ENCODE measurements at places on chromosomes 4 and X.

- no peak for DNase-seq
Observed at GRCh38 chr4:769511-769910, 56.4 kb downstream of the CPLX1 start.

- no peak for DNase-seq
Observed at GRCh38 chr4:87510747-87511146, 18.4 kb downstream of the SPARCL1 start.

DNA sequence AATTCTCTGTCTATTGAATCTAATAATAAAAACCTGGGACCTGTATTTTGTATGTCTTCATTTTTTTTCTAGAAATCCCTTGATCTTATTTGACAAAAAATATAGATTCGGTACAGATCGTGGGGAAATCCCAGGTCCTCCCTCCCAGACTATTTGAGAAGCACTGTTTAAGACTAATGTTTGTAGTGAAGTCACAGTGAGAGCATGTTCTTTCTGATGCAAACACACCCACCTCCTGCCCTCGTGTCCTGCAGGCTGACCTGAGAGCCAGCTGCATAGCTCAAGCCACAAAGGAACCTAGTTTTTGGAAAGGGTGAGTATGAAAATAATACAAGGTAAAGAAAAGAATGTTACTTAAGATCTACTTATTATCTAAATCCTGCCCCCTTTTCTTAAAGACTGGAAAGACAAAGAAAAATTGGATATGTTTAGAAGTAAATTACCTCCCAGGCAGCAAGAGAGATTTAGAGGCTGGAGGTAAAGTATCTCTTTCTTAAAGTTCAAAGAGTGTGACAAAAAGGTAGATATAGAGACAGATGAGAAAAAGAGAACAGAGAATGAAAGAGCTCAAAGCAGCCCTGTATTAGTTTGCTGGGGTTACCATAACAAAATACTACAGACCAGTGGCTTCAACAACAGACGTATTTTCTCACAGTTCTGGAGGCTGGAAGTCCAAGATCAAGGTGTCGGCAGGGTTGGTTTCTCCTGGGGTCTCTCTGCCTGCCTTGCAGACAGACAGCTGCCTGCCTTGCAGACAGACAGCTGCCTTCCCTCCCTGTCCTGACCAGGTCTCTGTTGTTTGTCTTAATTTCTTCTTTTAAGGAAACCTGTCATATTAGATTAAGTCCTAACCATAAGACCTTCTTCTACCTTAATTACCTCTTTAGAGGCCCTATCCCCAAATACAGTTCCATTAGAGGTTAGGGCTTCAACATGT is 20.4 kb upstream of the DCTD start:
- DNase-seq: no peak

GRCh38 chr4:25861951-25862410 is 807 bp downstream of the SEL1L3 start:
- no peak for DNase-seq

GRCh38 chr4:165966833-165967232 is 93.8 kb downstream of the TLL1 start:
- DNase-seq: no peak

DNA sequence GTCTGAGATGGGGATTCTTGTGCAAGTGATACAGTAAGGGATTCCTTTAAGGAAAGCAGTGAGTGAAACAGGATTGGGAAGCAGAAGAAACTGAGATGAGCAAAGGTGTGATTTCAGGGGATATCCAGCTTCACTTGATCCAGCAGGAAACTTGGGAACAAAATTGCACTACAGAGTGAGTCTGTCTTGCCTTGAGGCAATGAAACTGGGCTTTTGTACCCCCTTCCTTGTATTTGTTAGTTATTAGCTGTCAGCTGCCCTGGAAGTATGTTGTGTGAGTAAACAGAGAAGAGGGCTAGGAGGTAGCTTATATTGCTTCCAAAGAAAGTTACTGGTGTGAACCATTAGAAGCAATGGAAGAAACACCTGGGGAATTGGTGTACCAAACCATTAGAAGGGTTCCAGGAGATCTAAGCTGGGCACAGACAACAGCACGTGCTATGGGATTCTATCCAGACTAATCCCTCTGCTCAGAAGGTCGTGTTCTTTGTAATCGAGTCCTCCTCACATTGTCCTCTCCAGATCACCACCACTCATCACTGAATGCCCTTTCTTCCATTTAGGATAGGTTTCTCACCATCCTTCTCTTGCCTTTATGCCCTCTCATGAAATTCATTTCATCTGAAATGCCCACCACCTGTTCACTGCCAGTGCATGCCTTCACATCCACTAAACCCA is 76.0 kb downstream of the PDLIM5 start:
- DNase-seq: no peak

- DNase-seq: no peak
Observed at GRCh38 chr4:85883180-85883579, 408.2 kb downstream of the ARHGAP24 start.

DNA sequence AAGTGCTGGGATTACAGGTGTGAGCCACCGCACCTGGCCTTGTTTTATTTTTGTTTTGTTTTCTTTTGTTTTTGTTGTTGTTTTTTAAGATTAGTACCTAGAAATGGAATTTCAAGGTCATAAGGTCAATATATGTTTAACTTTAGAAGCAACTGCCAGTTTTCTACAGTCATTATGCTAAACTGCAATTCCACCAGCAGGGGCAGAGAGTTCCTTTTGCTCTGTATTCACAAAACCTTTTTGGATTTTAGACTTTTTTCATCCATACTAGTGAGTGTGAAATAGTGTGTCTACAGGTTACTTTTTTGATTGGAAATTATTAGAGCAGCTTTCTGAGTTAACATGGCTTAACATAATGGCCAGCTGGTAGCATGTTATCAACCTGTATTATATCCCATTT is 580.6 kb downstream of the TRIML1 start:
- DNase-seq: no peak

GRCh38 chr4:92421920-92422319 is 118.2 kb downstream of the GRID2 start:
- no peak for DNase-seq

DNA sequence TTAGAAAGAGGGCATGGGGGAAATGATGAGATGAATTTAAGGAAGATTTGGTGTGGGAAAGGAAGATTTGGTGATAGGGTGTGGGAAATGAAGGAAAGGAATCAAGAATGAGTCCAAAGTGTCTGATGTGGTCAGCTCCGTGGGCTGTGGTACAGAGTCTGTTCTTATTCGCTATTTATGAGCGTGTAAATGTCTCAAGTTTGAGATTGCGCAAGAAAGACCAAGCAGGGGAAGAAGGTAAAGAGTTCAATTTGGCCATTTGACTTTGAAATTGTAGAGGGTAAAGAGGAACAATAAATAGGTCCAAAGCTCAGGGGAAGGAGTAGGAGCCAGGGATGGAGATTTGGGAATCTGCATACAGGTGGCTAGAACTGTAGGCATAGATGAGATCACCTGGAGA is 11.3 kb upstream of the SMS start:
- DNase-seq: no peak

Data from AG04449 (cell line).